ENCODE measurements at places on chromosomes 2 and 18. TPM values are rescaled to one million over a fixed set of nuclear protein-coding genes. Genes with fewer than 3 reads are reported as not detected.
A peak's percentile ranks its signal among the peaks of the same experiment; 100 is the strongest.

The CBLN2 gene
- total RNA-seq: 1.8 TPM

The LYPD6B gene
- 45.2 TPM for total RNA-seq

The KHK gene
- total RNA-seq: 5.3 TPM

The GLB1L gene
- 70.9 TPM for total RNA-seq

The CIB4 gene
- 8.7 TPM for total RNA-seq

The ASB18 gene
- 0.43 TPM for total RNA-seq

The SERPINB11 gene
- 0.50 TPM for total RNA-seq

GRCh38 chr2:83323038-83323437, 1136.0 kb downstream of the SUCLG1 start:
- no peaks in the 10 kb centered on the region for H3K4me1 ChIP-seq
- no peak overlapping the region for H3K27ac ChIP-seq
- no peaks in the 10 kb centered on the region for H3K27me3 ChIP-seq
- no peak for DNase-seq
- H3K4me3 ChIP-seq: no peak overlapping the region
- no peaks in the 10 kb centered on the region for H3K36me3 ChIP-seq

- no peak for DNase-seq
- H3K36me3 ChIP-seq: no peaks in the 10 kb centered on the region
- H3K4me1 ChIP-seq: peaks cover 5% of the 10 kb centered on the region
- no peak overlapping the region for H3K4me3 ChIP-seq
- H3K27me3 ChIP-seq: no peaks in the 10 kb centered on the region
- no peak overlapping the region for H3K27ac ChIP-seq
These were observed 134.0 kb upstream of the HDAC4 start for GRCh38 chr2:239534581-239535412.

DNA sequence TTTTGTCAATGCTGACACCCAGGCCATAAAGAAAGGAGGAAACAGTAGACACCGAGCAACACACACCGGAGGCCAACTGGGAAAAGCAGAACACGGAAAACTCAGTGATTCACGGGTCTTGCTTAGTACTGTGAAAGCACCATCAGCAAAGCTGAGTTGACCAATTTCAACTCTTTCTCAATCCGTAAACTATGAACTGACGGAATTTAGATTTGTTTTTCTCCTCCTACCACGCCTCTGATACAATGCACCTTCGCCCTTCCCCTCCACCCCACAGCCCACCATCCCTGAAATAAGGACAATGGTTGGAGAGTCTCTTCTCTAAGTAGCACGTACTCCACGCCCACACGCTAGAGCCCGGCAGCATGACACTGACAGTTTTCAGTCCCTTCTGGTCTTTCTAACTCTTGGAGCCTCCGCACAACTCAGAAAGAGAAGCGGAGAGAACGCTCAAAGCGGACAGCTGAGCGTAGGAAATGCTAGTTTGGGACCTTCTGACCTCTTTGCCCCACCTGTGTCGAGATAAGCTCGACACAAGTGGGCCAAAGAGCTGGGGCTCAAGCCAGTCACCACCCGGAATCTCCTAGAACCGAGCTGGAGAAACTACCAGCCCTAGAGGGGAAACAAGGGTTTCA, 669 bp downstream of the LNPK start:
- H3K27me3 ChIP-seq: no peaks in the 10 kb centered on the region
- H3K27ac ChIP-seq: peak overlapping the region; percentile 42
- no peaks in the 10 kb centered on the region for H3K36me3 ChIP-seq
- peak overlapping the region; percentile 83 for H3K4me3 ChIP-seq
- DNase-seq: peak; percentile 67

DNA sequence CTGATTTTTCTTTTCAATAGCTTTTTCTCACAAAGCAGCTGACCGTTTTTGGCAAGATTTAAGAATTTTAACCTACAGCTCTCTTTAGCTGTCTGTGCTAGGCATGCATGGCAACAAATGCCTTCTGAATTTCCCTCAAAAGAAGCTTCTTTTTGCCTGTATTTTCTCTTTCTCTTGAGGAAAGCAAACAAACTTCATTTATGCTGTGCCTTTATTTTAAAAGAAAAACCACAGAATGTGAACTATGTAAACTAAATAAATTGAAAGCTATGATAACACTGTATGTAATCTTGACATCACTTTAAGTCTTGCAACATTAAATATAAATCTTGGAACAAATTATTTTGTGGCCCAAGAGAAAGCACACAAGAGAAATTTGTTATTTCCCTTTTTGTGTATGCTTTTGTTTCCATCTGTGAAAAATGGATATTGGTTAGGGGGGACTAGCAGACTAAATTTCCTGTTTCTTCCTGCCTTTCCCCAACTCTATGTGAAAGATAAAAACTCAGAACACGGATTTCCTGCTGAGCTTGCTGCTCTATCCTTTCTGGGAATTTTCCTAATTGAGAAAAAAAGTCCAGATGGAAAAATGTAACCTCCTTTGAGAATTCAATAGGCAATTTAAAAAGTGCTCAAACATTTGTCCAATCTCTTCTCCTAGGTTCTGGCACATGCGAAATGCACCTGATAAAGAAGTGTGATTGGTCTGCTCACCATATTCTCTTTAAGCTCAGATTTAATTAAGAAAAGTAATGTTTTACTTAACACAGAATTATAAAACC, 20.9 kb upstream of the TFPI start:
- no peaks in the 10 kb centered on the region for H3K36me3 ChIP-seq
- no peaks in the 10 kb centered on the region for H3K4me1 ChIP-seq
- H3K4me3 ChIP-seq: no peak overlapping the region
- H3K27ac ChIP-seq: no peak overlapping the region

GRCh38 chr2:70045932-70046331, 41.3 kb upstream of the PCBP1 start:
- no peaks in the 10 kb centered on the region for H3K36me3 ChIP-seq
- H3K27ac ChIP-seq: no peak overlapping the region
- no peak for DNase-seq

DNA sequence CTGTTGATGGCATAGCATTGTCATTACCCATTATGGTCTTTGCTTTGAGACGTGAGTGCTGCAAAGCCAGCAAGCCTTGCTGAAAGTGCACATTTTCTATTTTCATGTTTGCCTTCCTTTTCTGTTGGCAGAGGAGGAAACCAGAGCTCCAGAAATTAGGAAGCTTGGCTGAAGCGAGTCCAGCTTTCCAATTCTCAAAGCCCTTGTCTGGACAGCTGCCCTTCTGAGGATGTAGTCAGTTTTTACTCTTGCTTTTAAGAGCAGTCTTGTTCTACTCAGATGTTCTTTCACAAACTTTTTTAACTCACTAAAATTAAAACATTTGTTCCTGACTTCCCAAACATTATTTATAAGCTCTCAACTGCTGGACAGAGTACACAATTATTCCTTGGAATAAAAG, 93.8 kb downstream of the ICOS start:
- H3K4me3 ChIP-seq: no peak overlapping the region
- no peaks in the 10 kb centered on the region for H3K36me3 ChIP-seq
- DNase-seq: no peak
- H3K27me3 ChIP-seq: no peaks in the 10 kb centered on the region
- no peaks in the 10 kb centered on the region for H3K4me1 ChIP-seq
- no peak overlapping the region for H3K27ac ChIP-seq

DNA sequence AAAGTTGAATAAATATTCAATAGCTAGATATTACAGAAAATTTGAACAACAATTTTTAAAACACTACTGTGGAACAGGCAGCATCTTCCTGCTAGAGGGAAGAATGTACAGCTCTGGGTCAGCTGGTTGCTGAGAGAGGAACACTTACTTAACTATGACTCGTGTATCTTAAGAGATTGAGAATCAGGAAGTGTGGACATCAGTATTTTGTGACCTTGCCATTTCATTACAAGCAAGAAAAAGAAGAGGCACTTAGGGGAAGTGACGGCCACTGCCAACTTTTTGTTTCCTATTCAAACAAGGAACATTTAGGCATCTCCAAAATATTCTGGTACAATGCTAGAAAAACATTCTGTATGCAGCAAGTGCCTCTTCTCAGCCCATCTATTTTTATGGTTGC, 45.9 kb downstream of the ITPRID2 start:
- no peaks in the 10 kb centered on the region for H3K4me1 ChIP-seq
- DNase-seq: no peak
- H3K27ac ChIP-seq: no peak overlapping the region
- no peaks in the 10 kb centered on the region for H3K27me3 ChIP-seq
- no peak overlapping the region for H3K4me3 ChIP-seq

DNA sequence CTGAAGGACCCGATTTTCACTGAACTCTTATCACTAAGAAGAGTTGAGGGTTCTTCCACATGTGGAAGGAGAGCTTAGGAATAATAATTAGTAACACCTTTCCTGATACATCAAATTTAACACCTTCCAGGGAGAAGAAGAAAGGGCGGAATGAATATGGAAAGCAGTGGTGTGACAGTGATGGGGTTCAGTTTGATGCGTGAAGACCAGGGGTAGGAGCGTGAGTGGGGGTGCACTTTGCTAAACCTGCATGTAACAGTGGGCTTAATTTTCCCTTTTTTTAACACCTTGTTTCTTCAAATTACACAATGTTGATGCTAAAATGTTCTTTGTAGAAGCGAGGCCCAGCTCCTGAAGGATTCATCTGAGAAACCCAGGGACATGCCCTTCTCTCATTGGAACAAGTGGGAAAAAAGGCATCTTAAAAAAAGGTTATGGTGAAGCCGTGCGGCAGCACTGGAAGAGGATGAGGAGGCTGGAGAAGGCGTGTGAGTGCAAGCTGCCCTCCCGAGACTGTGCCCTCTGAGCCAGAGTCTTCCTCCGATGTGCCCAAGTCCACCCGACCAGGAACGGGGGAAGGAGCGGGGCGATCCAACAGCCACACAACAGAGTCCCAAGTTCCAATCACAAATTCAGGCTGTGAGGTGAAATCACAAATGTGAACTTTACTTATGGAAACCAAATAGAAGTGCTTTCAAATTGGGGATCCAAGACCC, 80.8 kb downstream of the MBP start:
- no peak for DNase-seq
- H3K27me3 ChIP-seq: no peaks in the 10 kb centered on the region
- no peaks in the 10 kb centered on the region for H3K36me3 ChIP-seq
- H3K4me1 ChIP-seq: peaks cover 25% of the 10 kb centered on the region
- H3K4me3 ChIP-seq: no peak overlapping the region

- no peaks in the 10 kb centered on the region for H3K27me3 ChIP-seq
- H3K4me1 ChIP-seq: no peaks in the 10 kb centered on the region
- no peak overlapping the region for H3K4me3 ChIP-seq
- no peak overlapping the region for H3K27ac ChIP-seq
- no peaks in the 10 kb centered on the region for H3K36me3 ChIP-seq
- peak; percentile 25 for DNase-seq
These were observed 134.0 kb upstream of the LYPD1 start for GRCh38 chr2:132804051-132804450.

GRCh38 chr2:98709535-98709934, 21.4 kb downstream of the MGAT4A start:
- H3K4me3 ChIP-seq: no peak overlapping the region
- peaks cover 14% of the 10 kb centered on the region for H3K4me1 ChIP-seq
- no peaks in the 10 kb centered on the region for H3K27me3 ChIP-seq
- no peaks in the 10 kb centered on the region for H3K36me3 ChIP-seq
- DNase-seq: peak; percentile 63

- H3K27me3 ChIP-seq: no peaks in the 10 kb centered on the region
- no peaks in the 10 kb centered on the region for H3K4me1 ChIP-seq
- DNase-seq: no peak
- no peak overlapping the region for H3K27ac ChIP-seq
These were observed 279.2 kb downstream of the PTPRM start for GRCh38 chr18:7846335-7846734.

GRCh38 chr2:240874715-240875227, 6.1 kb downstream of the AGXT start:
- no peaks in the 10 kb centered on the region for H3K27me3 ChIP-seq
- H3K27ac ChIP-seq: no peak overlapping the region
- no peak overlapping the region for H3K4me3 ChIP-seq
- no peak for DNase-seq
- H3K4me1 ChIP-seq: peaks cover 10% of the 10 kb centered on the region

GRCh38 chr2:203021991-203022390, 7.3 kb downstream of the NBEAL1 start:
- DNase-seq: no peak
- no peaks in the 10 kb centered on the region for H3K27me3 ChIP-seq
- H3K4me3 ChIP-seq: no peak overlapping the region
- H3K4me1 ChIP-seq: peaks cover 13% of the 10 kb centered on the region

DNA sequence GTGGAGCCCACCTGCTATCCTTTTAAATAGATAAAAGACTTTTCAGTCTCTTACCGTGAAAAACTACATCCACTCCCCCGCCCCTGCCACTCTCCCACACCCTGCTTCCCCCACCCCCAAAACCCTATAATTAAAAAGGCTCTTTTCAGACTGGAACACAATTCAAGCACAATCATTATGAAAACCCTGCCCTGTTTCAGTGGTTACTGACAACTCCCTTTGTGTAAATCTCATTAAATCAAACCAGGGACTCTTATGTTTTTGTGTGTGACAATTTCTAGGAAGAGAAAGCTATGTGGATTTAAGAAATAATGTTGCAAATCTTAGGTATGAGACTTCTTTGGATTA, 21.0 kb upstream of the ZNF532 start:
- no peak overlapping the region for H3K4me3 ChIP-seq
- no peak for DNase-seq
- no peaks in the 10 kb centered on the region for H3K27me3 ChIP-seq
- H3K4me1 ChIP-seq: peaks cover 14% of the 10 kb centered on the region
- H3K27ac ChIP-seq: no peak overlapping the region
- no peaks in the 10 kb centered on the region for H3K36me3 ChIP-seq

DNA sequence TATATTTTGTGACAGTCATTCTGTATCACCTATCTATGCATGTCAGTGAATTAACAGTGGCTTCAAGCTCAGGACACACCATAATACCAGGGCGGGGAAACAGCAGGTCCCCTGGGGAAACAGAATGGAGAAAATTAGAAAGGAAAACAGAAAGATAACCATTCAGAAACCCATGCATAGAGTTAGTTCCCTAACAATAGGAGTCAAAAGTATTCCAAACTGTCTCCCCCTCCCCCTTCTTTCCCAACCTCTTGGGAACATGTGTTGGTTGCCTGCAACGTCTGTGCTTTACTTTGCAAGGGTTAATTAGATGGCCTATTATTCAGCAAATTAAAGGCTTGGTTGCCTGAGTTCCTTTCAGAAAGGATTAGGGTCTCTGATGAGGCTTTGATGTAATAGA, 176.4 kb downstream of the MYO3B start:
- no peak overlapping the region for H3K27ac ChIP-seq
- H3K27me3 ChIP-seq: no peaks in the 10 kb centered on the region
- no peak for DNase-seq
- no peaks in the 10 kb centered on the region for H3K36me3 ChIP-seq
- H3K4me3 ChIP-seq: no peak overlapping the region
